ENCODE measurements at places on chromosomes 13 and 19.

GRCh38 chr13:113843063-113843654 is 20.7 kb downstream of the GAS6 start:
- no peak for DNase-seq

DNA sequence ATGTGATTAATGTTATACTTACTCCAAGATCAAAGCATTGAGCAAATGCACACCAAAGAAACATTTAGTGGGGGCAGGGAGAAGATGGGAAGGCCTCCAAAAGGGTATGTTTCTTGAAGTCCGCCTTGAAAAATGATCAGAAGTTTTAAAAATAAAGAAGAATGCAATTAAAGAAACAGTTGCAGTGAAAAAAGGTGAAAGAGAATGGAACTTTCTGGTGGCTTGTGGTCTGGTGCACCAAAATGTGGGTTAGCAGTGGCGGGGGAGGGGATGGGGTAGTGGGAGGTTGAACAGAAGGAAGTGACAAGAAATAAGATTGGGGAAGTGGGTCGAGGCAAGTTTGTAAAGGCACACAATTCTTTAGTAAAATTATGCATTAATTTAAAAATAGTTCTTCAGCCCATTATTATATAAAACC is 2.5 kb downstream of the LCP1 start:
- no peak for DNase-seq

DNA sequence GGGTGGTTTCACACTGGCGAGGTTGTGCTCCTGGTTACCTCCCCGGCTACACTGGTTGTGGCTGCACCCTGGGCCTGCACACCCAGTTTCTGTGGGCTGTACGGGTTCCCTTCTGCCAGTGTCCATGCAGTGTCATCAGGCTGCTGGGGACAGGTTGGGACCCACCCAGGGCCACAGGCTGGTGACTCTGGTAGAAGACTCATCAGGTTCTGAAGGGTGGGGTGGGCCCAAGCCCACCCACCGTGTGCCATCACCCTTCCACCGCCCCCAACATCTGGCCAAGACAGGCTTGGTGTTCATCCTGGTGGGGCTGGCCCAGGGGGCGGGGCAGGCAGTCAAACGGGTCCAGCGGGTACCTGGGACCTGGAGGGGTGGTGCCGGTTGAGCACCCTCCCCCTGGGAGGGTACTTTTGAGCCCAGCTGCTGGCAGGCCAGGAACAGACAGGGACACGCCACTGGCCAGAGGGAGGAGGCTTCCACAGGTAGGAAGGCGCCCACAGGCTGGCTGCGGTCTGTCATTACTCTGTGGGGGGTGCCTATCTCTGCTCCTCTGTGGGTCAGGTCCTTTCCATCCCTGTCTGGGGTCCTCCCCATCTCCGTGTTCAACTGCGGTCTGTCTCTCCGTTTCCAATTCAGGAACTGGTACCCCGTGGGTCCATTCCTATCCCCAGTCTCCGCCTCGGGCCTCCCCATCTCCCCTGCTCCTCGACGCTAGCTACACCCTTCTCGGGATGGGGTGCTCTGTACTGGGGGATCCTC is at the start of gene RNF225:
TSS of gene RNF225 (plus strand) at position 437 of the 759 bp plus-strand sequence. CDS start 434 bp downstream, outside the sequence.
- no peak for DNase-seq

DNA sequence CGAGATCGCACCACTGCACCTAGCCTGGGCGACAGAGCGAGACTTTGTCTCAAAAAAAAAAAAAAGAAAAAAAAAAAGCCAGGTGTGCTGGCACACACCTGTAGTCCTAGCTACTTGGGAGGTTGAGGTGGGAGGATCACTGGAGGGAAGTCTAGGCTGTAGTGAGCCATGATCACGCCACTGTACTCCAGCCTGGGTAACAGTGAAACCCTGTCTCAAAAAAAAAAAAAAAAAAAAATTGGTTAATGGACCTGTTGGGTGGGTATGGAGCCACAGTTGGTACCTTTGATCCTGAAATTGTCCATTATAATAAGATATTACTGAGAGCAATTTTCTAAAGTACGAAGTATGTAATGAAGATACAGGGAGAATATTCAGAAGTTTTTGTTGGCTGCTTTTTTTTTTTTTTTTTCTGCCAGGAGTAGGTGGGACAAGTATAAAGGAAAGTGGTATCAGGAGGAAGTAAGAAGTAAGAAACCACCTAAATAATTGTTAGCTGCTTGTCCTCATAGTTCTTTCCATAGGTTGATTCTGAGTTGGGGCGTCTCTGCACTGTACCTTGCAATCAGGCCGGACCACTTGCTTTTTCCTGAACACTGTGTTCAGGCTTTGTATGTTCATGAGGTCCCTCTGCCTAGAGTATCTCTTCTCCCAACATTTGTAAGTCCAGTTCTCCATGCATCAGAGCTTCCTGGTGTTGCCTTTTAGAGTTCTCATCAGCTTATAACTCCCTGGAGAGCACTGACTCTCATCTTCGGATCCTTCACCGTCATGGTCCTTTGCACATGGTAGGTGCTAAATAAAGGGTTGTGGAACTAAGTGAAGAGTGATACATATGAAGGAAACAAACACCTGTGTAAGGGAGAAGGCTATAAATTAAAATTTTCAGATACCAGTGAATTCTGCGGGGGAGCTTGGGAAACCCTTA is 31.7 kb downstream of the ARHGAP35 start:
- DNase-seq = no peak

GRCh38 chr13:59259165-59260000 is 904.3 kb downstream of the DIAPH3 start:
- DNase-seq = no peak

GRCh38 chr13:51525567-51526167 is 58.6 kb upstream of the WDFY2 start:
- no peak for DNase-seq

GRCh38 chr13:21008026-21008425 is 53.4 kb downstream of the LATS2 start:
- no peak for DNase-seq

- DNase-seq = no peak
These were observed 68.7 kb downstream of the ZNF726 start for GRCh38 chr19:23983406-23983805.

- no peak for DNase-seq
These were observed 32.3 kb upstream of the FGF9 start for GRCh38 chr13:21638319-21639282.

DNA sequence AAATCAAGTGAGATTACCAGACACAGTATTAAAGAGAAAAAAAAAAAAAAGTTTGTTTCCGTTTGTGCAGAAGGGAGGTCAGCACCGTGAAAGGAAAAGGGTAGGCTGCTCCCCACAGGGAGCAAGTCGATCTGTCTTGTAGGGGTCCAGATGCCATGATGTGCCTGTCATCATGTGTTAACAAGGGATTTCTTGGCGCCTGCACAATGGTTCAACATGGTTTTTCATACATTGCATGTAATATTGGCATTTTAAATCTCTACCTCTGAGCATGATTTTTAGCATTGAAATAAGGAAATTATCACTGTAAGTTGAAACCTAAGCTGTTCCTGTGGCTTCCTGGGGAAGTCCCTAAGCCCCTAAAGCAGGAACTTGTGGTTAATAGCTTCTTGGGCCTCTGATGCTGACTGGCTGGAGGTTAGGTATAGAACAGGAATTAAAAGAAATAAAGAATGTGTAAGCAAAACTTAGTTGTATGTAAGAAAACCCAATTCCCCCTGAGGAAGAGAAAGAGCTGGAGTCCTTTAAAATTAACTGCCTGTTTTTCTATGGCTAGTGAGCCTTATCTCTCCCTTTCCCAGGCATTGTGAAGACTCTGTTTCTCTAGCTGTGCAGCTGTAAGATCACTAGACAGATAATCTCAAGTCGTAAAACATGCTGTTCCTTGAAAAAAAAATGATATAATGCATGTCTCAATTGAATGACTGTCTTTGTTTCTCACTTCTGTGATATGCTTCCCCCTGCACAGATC is 7.4 kb upstream of the FCGBP start:
- DNase-seq = peak; percentile 28

DNA sequence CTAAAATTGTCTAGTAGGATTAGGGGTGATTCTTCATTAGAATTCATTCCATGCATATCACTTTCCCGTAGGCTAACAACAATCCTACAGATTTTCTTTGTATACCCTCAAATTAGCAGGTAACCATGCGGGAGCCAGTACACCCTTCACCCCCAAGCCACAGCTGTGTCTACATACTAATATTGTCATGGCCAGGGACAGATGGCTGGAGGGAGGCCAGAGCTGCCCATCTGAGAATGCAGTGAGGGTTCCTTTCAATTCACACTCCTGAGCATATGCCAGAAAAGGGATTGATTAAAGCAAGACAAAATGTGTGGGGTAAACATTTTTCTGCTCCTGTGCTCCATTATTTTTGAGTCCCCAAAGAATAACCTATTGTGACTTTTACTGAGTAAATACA is 68.9 kb downstream of the FREM2 start:
- DNase-seq = peak; percentile 30

- DNase-seq = no peak
These were observed 418.1 kb downstream of the TSHZ3 start for GRCh38 chr19:30930941-30931706.

DNA sequence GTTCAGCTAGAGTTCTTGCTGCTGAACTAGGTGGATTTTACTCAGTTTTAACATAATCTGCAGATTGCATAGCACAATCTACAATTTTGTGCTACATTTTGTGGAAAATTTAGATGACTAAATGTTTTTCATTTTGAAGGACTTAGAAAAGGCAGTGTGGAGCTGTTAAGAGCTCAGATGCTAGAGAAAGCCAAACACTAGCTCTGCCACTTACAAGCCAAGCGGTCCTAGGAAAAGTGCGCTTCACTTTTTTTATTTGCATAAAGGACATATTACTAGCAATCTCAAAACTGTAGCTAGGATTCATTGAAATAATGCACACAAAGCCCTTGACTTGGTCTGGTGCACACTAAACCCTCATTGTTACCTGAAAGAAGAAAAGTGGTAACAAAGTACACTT is 8.1 kb upstream of the CSNK1A1L start:
- DNase-seq = no peak

GRCh38 chr13:34128661-34129060 is 310.7 kb downstream of the RFC3 start:
- no peak for DNase-seq

- DNase-seq = no peak
These were observed at the start of gene SCEL for GRCh38 chr13:77535448-77535847. TSS of gene SCEL (plus strand) at chr13:77535706. CDS start at chr13:77555876, 20,170 bp downstream.

GRCh38 chr19:12733369-12734214 is 892 bp downstream of the TRIR start:
- peak; percentile 57 for DNase-seq

- DNase-seq = peak; percentile 89
These were observed 32.5 kb downstream of the MCF2L start for GRCh38 chr13:113001241-113002140.

All from right hindlimb (tissue), 1 donor.